ENCODE measurements at places on chromosomes 7 and 10.

DNA sequence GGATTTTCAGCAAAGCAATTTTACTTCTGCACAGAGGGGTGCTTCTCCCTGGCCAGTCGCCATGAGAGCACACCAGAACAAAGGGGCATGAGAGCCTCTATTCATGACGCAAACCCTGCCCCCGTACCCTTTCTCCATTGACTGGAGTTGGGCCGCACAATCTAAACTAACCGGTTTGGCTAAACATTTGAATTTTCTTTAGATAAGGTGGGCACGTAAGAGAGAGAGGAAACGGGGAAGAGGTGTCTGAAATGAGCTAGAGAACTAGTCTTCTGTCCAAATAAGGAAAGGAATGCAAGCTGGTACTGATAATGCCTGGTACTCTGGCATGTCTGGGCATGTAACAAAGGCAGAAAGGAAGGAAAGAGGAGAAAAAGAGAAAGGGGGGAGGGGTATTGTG, 13.2 kb upstream of the SCIN start:
- DNase-seq, result no peak

GRCh38 chr7:137965942-137966640, 35.8 kb downstream of the CREB3L2 start:
- DNase-seq, result no peak

DNA sequence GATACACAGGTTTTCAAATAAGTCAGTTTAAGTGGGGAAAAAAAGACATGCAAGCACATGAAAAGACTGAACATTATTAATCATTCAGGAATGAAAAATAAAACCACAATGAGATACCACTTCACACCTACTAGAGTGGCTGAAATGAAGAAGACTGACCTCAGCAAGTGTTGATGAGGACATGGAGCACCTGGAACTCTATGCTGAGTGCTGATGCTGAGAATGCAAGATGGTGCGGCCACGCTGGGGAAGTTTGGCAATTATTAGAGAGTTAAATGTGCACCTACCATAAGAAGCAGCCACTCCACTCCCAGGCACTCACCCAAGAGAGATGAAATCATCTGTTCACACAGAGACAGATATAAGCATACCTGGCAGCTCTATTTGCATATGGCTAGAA, 32.9 kb upstream of the ELFN1 start:
- DNase-seq, result no peak

DNA sequence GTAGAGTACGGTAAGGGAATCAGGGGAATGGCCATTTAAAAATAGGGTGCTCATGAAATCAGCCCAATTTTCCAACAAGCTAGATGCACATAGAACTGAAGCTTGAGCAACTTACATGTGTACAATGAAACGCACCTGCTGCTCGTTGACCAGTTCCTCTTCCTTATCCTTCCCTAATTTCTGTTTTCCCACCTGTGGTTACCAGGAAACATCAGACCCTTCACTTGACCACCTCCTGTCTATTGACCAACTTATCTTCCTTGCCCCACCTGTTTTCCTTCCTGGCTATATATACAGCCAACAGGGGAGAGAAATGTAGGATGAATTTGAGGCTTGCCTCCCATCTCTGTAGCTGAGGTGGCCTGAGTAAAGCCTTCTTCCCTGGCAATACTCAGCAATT, 37.8 kb upstream of the RAPGEF5 start:
- DNase-seq, result no peak

GRCh38 chr10:76251841-76252671, 820.6 kb downstream of the LRMDA start:
- no peak for DNase-seq

GRCh38 chr10:114851336-114851735, 29.8 kb downstream of the FHIP2A start:
- no peak for DNase-seq

DNA sequence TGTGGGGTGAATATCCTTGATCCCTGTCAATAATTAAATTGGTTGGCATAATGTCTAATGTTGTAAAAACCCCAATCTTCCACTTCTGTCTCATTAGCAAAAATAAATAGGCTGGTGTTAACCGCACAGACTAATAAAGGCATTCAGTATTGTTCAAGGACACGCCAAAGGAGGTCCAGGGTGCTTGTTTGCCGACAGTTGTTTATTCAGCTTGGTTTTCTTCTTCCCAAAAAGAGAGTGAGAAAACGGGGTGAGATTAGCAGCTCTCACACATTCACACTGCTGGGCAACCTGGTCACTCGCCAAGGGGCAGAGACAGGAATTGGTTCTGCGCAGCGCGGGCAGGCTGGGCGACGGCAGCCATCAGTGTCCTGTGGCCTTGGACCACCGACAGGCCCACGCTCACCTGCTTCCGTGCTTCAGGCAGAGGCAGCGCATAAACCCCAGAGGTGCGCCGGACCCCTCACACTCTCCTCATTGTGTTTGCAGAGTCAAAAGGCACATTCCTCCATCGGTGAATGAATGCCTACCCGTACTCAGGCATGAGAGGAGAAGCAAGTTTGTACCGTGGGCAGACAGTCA, 26.2 kb upstream of the LMBR1 start:
- DNase-seq, result no peak

DNA sequence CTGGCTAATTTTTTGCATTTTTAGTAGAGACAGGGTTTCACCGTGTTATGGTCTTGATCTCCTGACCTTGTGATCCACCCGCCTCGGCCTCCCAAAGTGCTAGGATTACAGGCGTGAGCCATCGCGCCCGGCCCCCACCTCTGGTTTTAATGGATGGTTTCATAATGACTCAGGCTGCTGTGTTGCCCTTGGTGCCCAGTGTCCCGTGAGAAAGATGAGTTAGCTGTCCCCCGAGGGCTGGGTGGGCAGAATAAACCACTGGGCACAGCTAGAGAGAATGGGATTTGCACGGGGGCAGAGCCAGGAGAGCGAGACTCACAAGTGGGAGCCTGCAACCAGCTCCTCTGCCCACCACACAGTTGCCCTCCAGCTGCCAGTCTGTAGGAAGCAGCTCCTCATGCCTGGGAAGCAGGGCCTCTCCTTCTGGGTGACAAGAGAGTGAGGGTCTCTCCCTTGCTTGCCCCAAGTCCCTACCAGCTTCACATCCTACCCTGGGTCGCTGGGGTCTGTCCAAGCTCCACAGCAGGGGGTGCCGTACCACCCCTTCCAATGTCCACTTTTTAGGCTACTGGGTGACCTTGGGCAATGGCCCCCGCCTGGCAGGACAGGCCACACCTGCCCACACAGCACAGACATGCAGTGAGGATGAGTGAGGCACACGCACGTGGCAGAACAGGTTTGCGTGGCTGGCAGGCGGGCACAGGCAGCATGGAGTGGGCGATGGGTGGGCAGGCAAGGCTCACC, 16.1 kb upstream of the NDST2 start:
- DNase-seq, result no peak
